ENCODE measurements at places on chromosomes 5 and 9.

GRCh38 chr9:88738709-88739108 lies 203.7 kb downstream of the NXNL2 start:
- no peak for DNase-seq

GRCh38 chr9:99823681-99824377 lies 2.1 kb downstream of the NR4A3 start:
- DNase-seq, result no peak

GRCh38 chr5:9715891-9716335 lies 85.8 kb upstream of the TAS2R1 start:
- DNase-seq, result no peak

- no peak for DNase-seq
Observed at GRCh38 chr5:33035851-33036527, 324.9 kb downstream of the NPR3 start.

GRCh38 chr9:109314011-109314531 lies 6.8 kb downstream of the EPB41L4B start:
- DNase-seq, result peak; percentile 87

- no peak for DNase-seq
Observed at GRCh38 chr9:120383999-120384924, 195.7 kb downstream of the CDK5RAP2 start.

GRCh38 chr5:16654647-16655334 lies 38.0 kb upstream of the RETREG1 start:
- DNase-seq, result no peak

DNA sequence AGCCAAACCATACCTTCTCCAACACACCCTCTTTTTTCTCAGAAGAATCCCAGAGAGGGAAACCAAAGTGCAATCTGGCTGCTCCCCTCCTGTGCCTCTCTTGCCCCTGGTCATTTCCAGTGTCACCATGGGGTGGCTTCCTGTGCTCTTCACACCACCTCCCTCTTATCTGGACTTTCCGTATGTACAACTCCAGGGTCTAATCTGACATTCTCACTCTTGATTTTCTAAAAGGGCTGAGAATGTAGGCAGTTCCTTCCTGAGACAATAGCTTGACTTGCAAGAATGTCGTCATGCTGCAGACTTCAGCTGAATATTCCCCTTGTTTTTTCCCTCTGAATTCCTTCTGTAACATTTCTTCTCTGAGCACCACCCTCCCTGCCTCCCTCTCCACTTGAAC lies 110.2 kb downstream of the FBXL7 start:
- no peak for DNase-seq

- DNase-seq, result no peak
Observed at GRCh38 chr5:165119175-165119574, 1613.8 kb downstream of the MAT2B start.

DNA sequence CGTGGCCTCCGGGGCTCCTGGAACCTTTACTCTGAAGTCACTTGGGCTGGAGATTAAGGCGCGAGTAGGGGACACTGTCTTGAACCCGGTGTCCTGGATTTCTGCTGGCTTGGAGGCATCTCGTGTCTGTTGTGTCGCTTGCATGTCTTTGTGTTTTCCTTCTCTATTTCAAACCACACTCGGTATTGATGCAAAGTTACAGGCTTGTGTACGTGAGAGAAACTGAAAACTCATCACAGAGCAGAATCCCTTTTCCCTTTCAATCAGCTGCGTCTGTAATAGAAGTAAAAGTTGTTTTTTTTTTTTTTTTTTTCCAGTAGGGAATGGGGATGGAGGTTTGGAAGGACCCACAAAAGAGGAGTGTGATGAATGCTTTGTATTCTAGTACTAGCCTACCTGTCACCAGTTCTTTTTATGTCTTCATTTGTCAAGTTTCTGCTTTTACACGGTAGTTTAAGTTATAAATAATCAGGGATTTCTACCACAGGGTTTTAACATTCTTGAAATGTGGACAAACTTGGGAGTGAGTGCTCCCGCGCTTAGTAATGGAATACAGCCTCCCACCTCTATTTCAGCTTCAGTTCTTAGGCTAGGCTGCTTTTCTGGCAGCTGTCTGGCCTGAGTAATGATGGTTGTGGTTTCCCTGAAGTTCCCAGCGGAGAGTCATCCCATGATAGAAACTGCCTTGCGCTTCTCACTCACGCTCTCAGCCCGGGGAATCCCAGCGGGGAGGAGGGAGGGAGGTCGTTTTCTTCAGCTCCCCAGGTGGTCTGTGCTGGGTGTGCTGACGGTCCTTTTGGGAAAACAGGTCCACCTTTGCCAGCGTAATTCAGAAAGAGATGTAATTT lies 763 bp downstream of the TJP2 start:
- DNase-seq, result peak; percentile 13

- no peak for DNase-seq
Observed at GRCh38 chr5:17373814-17374556, 124.0 kb upstream of the TAF11L2 start.

DNA sequence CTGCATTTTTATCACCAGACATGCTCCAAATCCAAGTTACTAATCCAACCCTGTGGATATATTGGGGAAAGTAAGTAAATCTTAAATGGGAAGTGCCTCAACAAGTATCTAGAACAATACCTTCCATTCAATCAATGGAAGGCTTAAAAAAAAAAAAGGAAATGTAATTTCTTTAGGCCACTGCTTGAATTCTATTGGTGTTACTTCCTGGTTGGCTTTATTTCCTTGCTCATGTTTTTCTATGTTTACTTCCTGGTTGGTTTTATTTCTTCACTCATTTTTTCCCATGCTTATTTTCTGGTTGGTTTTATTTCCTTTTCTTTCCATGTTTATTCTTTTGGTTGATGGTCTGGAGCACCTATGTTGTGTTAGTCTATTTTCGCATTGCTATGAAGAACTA lies 363.9 kb downstream of the KDM4C start:
- no peak for DNase-seq

GRCh38 chr5:58851153-58851552 lies 268.3 kb downstream of the RAB3C start:
- DNase-seq, result no peak

- DNase-seq, result no peak
Observed at GRCh38 chr5:50550993-50551392, 109.9 kb upstream of the EMB start.

DNA sequence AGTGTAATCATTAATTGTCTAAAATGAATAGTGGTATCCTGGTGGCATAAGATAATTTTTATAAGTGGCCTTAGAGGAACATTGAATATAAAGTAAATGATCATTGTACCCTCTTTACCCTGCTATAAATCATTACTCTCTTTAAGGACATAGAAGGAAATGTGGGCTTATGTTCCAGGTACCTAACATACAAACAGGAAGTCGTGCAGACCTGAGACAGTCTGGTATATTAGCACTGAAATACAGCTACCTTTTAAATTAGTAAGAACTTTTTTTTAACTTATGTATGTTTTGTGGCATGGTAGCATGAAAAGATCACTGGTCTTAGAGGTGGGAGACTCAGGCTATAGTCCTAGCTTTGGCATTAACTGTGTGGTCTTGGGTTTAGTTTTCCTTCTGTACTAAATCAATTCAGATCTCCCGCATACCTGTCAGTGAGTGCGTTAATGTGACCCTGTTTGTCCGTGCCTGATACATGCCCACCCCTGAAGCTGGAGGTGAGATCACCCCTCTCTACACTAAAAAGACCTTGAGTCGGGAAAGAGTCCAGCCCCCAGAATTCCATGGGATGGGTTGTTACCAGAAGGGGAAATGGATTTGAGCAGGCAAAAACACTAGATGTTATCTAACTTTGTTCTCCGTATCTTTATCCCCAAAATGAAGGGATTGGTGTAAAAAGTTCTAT lies 59.4 kb upstream of the ERBIN start:
- DNase-seq, result no peak

- no peak for DNase-seq
Observed at GRCh38 chr9:108389056-108389455, 466.7 kb downstream of the ACTL7B start.

DNA sequence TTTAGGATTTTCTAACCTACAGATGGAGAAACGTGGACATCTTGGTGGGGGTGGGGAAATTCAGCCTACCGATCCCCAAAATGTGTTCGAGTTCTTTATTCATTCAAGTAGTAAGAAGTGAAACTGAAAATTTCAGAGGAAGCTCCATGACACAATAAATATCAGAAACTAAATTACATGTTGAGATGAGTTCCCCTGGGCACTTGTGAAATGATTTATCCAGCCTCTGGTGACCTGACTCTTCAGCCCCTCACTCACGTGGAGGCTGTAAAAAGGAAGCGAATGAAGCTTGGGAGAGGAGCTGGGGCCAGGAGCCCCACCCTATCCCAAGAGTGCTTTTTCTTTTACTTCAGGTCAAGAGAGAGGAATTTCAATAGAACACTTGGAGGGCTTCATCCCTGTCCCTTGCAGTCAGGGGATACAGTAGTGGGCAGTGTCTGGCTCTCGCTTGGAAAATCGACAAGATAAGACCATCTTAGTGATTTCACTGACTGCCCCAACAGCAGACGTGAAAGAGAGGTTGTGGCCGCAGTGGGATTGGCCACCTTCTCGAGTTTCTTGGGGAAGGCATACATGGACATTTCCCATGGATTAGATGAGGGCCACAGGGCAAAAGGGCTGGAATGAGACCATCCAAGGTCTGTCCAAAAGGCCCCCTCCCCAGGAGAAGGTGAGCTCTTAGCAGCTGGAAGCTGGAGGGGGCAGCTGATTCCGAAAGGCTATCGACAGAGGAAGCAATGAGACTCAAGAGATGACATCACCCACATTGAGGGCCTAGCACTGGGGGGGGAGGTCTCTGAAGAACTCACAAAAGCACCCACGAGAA lies 76.8 kb upstream of the SH3PXD2B start:
- DNase-seq, result no peak

DNA sequence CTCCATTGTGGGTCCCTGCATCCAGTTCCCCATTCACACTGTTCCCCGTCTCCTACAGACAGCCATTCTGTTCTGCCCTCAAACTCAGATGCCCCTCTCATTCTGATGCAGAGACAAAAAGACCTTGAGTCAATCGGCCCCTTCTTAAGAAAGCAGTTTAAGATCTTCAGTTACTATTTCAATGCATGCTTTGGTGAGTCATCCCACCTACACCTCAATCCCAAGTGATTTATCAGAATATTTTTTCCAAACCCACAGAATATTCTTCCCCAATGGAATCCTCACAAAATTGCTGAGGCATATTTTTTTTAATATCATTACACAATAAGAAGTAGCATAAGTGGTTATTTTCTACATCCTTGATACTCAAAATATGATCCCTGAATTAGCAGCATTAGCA lies 92.4 kb upstream of the SLC1A1 start:
- no peak for DNase-seq

- DNase-seq, result no peak
Observed at GRCh38 chr9:135608999-135609317, 30.4 kb downstream of the GLT6D1 start.

DNA sequence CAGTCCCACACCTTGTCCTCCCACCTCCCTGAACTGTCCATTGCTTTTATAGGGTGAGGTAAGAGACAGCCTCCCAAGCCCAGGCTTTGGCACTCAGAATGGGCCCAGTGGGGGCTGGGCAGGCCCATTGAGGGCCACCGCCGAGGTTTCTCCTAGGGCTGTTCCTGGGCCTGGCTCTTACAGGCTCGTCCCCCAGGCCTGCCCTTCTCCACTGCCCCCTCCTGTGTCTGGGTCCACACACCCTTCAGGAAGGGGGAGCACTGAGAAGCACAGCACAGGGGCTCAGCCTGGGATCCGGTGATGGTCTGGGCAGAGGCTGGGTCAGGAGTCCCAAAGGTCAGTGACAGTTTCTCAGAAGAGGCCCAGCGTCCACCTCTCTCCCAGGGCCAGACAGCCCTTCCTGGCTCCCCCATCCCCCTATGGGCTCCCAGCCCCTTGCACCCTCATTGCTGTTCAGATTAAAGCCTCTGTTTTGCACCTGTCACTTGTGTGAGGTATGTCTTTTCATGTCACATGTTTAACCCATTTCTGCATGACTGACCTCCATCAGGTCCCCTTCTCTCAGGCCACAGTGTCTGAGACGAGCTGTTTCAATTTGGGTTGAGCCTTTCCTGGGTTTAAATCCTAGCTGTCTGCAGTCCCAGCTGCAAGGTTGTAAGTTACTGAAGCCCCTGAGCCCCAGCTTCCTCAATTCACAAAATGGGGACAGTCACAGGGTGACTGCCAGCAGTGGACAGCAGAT lies 29.4 kb downstream of the IER5L start:
- DNase-seq, result no peak

- no peak for DNase-seq
Observed at GRCh38 chr9:70587201-70587600, 172.7 kb upstream of the KLF9 start.

GRCh38 chr9:133875131-133875530 lies 117.0 kb downstream of the VAV2 start:
- DNase-seq, result no peak

DNA sequence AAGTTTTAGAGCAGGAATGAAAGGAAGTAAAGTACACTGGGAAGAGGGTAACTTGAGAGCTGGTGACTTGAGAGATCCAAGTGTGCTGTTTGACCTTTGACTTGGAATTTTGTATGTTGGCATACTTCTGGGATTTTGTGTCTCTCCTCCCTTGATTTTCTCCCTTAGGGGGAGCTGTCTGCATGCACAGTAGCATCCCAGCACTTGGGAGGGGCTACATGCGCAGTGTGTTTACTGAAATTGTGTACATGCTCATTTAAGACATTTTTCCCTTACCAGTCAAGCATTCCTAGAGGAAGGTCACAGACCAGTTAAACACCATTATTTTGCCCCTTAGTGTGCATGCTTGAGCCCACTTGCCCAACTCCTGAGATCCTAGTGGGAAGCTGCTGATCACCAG lies 120.1 kb downstream of the ZNF622 start:
- no peak for DNase-seq

- DNase-seq, result no peak
Observed at GRCh38 chr5:8138884-8139283, 269.9 kb downstream of the MTRR start.

DNA sequence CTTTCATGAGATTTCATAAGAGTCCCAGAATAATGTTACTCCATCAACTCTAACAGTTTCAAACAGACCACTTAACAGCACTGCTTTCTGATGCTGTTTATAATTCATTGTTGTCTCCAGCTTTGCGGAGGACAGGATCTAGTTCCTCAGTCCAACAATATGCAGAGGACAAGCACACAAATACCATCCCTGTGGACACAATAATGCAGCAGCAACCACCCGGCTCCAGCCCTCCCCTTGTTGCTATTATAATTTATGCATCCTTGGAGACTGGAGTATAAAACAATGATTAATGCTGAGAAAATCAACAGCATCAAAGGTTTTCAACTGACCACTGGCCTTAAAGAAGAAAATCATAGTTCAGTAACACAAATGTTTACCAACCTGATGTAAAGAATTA lies 108.3 kb downstream of the DENND1A start:
- no peak for DNase-seq

- no peak for DNase-seq
Observed at GRCh38 chr5:96691503-96692303, 29.5 kb downstream of the CAST start.

- no peak for DNase-seq
Observed at GRCh38 chr5:31393126-31393525, 138.8 kb downstream of the DROSHA start.

GRCh38 chr5:109328626-109329025 lies 81.1 kb downstream of the PJA2 start:
- no peak for DNase-seq

GRCh38 chr9:468766-469426 lies 254.2 kb downstream of the DOCK8 start:
- no peak for DNase-seq
